Stimulated activated CD8-positive, alpha-beta memory T cell treated with anti-CD3 and anti-CD28 coated beads, Interleukin-4, amount 100 ng/mL, for 4 hours (primary cell): ENCODE measurements at places on chromosomes 6 and 20.

- DNase-seq = no peak
These were observed 51.4 kb upstream of the TOP1 start for GRCh38 chr20:40977218-40977617.

DNA sequence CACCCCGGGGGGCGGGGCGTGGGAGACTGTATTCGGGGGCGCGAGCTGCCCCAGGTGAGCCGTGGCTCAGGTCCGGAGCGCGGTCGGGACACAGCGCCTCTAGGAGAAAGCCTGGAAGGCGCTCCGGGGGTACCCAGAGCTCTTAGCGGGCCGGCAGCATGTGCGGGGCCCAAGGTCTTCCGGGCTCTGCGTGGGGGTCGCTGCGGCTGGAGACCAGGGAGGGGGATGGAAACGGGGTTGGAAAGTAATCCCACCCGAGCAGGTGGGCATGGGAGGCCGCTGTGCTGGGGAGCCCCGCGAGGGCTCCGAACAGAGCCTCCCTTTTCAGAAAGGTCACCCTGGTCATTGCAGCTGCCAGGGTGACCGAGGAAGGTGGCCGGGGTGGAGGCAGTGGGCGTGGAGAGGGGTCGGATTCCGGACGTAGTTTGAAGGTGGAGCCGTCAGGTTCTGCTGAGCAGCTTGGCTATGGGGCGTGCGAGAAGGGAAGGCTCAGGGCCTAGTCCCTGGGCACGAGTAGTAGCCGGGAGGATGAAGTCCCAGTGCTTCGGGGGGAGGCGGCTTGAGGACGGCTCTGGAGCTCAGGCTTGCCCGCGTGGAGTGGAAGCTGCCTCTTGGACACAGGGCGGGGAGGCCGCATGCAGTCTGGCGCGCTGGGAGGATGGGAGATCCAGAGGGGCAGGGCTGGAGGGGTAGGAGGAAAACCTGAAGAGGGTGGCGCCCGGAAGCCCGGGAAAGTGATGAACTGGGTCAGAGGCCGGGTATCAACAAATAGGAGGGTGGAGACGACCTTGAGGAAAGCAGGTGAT, at the start of gene SIRT5:
SIRT5 (plus strand) TSS at position 31 of the 806 bp plus-strand sequence. CDS start 9,510 bp downstream, outside the sequence.
- peak; percentile 52 for DNase-seq

- DNase-seq = no peak
These were observed 24.4 kb downstream of the DUSP22 start for GRCh38 chr6:316753-317038.

GRCh38 chr6:138572167-138572875, 73.0 kb upstream of the NHSL1 start:
- no peak for DNase-seq

DNA sequence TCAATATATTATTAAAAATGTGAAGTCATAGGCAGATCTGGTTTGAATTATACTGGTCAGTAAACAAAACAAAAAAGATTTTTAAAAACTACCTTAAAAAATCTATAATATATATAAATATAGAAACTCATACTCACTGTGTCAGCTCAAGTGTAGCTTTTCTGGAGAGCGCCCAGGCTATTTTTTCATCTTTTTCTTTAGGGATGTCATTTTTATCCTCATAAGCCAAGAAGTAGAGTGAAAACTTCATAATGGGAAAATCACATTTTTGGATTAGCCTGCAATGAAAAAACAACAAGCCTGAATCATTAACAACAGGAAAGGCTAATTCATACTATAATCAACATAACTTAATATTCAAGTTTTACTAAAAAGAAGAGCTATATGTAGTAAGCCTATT, 18.7 kb downstream of the GLO1 start:
- no peak for DNase-seq

- DNase-seq = no peak
These were observed 78.5 kb upstream of the HDAC2 start for GRCh38 chr6:114049367-114049966.
